ENCODE measurements at places on chromosomes 3 and 15. TPM values are rescaled to one million over a fixed set of nuclear protein-coding genes. Genes with fewer than 3 reads are reported as not detected.

The COLQ gene
- total RNA-seq = 2.6 TPM

GRCh38 chr3:56751056-56751707 lies 50.6 kb downstream of the ARHGEF3 start:
- no peak overlapping the region for H3K4me3 ChIP-seq
- H3K4me1 ChIP-seq = peaks cover under 1% of the 10 kb centered on the region
- H3K27ac ChIP-seq = no peak overlapping the region
- DNase-seq = no peak

DNA sequence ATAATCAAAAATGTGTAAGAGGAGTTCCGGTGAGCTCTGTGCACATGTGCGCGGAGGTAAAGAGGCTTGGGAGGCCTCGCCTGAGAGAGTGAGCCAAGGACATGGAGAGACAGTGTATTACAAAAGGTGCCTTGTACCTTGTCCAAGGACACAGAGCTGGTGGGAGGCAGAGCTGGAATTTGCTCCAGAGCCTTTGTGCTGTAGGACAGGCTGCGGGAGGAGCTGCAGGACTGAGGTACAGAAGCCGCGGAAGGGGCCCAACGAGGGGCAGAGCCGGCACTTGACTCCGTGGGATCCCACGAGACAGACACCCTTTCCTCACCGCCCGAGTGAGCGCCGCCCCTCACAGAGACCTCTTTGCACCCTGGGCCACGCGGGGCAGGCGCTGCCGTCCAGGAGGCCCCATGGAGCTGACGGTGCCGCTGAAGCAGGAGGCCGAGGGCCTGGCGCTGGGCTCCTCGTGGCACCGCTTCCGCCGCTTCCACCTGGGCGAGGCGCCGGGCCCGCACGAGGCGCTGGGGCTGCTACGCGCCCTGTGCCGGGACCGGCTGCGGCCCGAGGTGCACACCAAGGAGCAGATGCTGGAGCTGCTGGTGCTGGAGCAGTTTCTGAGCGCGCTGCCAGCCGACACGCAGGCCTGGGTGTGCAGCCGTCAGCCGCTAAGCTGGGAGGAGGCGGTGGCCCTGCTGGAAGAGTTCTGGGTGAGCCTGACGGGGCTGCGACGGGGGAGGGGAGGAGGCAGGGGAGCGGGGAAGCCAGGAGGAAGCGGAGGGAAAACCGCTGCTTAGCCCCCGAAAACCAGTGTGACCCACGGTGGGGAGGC lies 68.7 kb downstream of the SLTM start:
- H3K36me3 ChIP-seq = peaks cover 2% of the 10 kb centered on the region
- no peaks in the 10 kb centered on the region for H3K27me3 ChIP-seq
- H3K4me1 ChIP-seq = no peaks in the 10 kb centered on the region
- H3K27ac ChIP-seq = no peak overlapping the region

GRCh38 chr3:191397771-191398170 lies 63.2 kb upstream of the PYDC2 start:
- H3K4me1 ChIP-seq = peaks cover 20% of the 10 kb centered on the region
- H3K27me3 ChIP-seq = no peaks in the 10 kb centered on the region
- H3K27ac ChIP-seq = no peak overlapping the region
- peaks cover 40% of the 10 kb centered on the region for H3K36me3 ChIP-seq
